ENCODE measurements at places on chromosomes 13 and 19.

GRCh38 chr13:78978381-78978998 lies 319.5 kb upstream of the OBI1 start:
- peak; percentile 51 for DNase-seq

GRCh38 chr13:43953370-43953769 lies 73.7 kb downstream of the LACC1 start:
- peak; percentile 25 for DNase-seq

DNA sequence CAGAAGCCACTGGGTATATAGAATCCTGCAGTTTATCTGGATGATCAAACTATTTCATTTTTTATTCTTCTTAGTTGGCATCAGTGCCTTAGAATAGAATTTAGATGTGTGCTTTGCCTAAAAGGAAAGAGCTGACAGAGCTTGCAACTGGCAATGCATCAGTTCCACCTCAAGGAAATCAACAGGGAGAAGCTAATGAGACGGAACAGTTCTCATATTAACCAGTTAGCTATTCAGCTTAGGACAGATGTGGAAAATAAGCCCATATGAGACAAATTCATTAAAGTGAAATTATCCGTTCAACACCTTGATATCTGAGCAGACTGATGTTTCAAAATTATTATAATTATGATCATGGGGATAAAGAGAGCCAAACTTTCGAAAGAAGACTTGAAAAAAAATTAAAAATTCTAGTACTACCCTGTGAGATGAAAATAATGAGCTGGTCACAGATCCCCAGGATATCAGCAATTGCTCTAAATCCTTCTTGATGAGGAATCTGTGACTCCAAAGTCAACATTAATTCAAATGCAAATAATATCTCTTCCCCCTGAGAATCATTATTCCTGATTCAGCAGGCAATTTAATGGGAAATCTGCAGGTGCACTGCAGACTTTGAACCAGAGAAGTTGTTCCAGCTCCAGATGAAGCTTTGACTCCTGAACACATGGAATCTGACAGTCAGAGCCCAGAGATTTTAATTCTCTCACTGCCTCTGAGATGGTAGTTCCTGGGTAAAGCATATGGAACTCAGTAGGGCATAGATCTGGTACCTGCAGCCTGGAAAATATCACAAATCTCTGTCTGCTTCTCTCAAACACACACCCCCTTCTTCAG lies 486.8 kb downstream of the FOXO1 start:
- DNase-seq: no peak

DNA sequence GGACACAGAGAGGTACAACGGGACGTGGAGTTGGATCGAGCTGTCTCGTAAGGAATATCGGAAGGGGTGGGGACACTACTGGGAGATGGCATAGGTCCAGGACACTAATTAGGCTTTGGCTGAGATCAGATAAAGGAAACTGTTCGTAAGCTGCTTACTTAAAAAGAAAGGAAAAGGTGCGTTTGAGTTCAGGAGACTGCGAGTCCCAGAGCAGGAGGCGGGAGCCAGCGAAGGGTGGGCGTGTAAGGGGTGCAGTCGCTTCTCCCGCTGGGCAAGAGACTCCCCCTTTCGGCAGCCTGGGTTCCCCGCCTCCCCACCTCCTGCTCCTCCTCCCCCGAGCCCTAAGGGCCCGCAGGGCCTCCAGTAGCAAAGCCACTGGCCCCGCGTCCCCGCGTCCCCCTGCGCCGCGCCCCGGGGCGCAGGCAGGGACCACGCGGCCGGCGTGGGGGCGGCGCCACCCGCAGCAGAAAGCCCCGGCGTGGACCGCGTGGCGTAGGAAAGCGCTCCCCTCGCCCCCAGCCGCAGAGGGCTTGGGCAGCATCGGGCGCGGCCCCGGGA lies 547 bp downstream of the ABCC4 start:
- no peak for DNase-seq

DNA sequence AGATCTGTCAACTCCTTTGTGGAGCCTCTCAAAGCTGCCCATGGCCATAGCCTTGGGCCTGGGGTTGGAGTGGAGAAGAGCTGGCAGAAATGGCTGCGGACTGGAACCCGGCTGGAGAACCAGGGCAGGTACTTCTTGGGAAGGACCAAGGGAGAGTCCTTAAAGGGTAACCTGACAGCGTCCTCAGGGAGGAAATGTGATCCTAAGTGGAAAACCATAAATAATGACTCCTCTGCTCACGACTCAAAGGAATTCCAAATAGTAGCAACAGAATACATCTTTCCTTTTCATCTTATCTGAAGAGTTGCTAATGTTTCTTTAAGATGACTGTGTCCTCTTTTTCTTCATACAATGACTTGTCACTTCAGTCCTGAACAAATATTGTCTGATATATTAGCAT lies 41.0 kb downstream of the RAP2A start:
- DNase-seq: no peak
